ENCODE measurements at places on chromosomes 2 and 18.

DNA sequence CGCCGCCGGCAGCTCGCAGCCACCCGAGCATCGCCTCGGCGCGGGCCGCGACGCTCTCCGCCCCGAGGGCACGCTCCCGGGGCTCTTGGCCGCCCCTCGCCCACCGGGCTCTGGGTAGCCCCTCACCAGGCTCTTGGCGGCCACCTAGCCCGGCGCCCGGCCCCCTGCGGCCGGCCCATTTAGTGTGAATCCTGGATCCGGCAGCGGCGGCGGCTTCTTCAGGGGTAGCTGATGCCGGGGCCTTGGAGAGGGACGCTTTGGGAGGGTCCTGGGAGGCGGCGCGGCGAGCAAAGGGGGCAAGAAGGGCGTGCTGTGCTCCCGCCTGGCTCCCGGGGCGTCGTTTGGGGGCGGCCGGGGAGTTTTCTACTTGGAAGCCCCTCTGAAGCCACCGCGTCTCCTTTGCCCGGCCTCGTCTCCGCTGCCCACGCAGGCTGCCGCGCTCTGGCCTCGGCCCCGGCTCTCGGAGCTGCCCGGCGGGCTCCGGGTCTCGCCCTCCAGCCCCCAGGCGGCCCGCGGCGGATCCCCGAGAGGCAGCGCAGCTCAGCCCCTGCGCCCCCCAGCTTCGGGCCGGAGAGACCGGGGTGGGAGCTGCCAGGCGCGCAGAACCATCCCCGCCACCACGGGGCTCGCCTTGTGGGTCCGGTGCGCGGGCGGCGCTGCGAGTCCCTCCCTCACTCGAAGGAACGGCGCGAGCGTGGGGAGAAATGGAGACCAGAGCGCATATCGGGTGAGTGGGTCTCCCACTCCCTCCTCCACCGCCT, 509 bp downstream of the PIEZO2 start:
- no peak for DNase-seq

DNA sequence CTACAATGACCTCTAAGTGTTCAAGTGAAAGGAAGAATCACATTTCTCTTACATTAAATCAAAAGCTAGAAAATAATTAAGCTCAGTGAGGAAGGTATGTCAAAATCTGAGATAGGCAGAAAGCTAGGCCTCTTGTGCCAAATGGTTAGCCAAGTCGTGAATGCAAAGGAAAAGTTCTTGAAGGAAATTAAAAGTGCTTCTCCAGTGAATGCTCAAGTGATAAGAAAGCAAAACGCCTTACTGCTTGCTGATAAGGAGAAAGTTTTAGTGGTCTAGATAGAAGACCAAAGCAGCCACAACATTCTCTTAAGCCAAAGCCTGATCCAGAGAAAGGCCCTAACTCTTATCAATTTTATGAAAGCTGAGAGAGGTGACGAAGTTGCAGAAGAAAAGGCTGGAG, 932.3 kb upstream of the ACVR2A start:
- DNase-seq, result no peak

DNA sequence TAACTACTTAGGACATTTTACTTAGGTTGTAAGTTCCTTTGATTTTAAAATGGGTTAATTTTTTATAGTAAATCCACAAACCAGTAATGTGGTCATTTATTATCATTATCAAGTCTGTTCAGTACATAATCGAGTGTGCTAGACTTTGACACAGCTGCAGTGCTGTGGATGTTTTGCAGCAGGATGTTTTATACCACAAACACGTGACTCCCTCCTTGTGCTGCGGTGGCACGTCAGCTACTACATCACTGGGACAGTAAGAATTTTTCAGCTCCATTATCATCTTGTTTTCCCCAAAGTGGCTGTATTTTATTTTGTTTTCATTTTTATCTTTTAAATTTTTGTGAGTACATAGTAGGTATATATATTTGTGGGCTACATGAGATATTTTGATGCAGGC, 70.0 kb downstream of the ATP9B start:
- no peak for DNase-seq

DNA sequence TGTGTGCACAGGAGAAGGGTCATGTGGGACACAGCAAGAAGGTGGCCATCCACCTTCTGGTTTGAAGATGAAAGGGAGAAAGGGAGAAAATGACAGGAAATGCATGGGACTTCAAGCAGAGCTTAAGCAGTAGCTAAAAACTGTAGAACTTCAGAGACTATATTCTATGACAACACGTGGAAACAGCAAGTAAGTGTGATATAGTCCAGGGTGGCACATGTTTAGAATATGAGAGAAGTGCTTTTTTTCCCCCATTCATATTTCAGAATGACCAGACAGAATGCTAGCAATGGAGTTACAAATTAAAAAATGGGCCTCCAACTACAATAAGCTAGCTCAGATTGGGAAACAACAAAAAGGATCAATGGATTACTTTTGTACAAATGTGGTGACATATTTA, 1042.2 kb downstream of the TMEM182 start:
- DNase-seq, result no peak

GRCh38 chr18:39834636-39835035, 2120.4 kb upstream of the PIK3C3 start:
- no peak for DNase-seq

DNA sequence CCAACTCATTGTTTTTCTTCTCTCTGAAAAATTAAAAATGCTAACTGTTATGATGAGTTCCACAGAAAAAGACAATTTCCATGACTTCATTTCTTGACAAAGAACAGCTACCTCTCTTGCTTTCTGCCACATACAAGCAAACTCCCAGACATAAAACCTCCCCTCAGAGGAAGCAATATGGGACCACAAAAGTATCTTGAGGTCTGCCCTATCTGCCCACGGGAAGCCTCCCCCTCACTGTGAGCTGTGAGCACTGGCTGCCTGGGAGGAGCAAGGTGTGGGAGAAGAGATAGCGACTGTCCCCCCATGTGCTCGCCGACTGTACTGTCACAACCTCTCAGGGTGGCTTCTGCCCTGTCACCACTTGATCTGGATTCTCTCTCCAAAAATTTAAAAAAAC, 69.7 kb upstream of the NRP2 start:
- no peak for DNase-seq

GRCh38 chr2:18845854-18846445, 256.6 kb upstream of the NT5C1B start:
- DNase-seq, result no peak

DNA sequence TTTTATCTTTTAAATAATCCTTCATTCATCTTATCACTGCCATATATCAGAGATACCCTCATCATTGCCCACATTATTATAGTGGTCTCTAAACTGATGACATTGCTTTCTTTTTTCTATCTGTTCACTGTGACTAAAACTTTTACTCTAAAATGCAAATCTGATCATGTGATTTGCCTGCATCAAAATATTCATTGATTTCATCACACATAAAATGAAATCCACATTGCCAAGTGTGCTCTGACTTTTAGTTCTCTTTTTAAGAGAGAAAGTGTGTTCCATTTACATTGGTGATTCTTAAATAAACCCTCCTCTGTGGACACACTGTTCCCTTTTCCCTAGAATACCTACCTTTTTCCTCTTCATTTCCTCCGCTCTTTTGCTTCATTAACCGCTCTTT, 7.5 kb downstream of the REL start:
- no peak for DNase-seq

GRCh38 chr18:44672506-44672905, 8.2 kb upstream of the SETBP1 start:
- DNase-seq, result no peak

DNA sequence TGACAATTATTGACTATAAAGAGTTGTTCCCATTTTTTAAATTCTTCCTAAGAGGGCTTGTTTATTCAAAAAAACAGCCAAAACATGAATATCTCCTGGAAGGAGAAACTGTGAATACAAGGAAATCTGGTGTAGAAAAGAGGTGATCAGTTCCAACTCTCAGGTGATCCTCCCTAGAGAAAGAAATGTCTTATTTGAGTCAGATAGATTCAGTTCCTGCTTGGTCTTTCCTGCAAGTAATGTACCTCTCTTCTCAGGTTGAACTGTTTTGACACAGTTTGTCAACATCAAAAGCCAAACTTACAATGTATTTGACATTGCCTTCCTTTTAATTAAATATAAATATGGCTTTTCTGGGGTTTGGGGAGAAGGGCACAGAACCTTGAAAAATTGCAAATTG, 567.4 kb downstream of the ARHGAP15 start:
- DNase-seq, result no peak

- no peak for DNase-seq
Observed at GRCh38 chr18:65938592-65939372, 188.0 kb downstream of the CDH7 start.

DNA sequence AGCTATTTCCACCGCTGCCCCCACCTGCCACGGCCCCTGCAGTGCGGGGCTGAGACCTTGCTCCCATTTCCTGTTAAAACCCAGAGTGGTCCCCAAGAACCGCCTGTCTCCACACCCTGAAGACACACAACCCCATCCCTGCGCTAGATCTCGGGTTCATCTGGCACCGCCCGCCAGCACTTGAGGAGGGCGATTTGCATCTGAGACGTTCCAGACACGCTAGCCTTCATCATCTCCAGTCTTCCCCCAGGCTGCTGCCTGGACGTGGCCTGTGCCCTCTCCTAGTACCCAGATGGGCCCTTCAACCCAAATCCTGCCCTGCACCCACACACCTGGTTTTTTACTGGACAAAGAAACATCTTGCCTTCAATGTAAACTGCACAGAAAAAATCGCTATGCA, 49.8 kb downstream of the SLC66A2 start:
- no peak for DNase-seq

GRCh38 chr2:63058144-63058920, 7.7 kb downstream of the OTX1 start:
- DNase-seq, result no peak

GRCh38 chr2:101466426-101466825, 8.5 kb downstream of the RFX8 start:
- DNase-seq, result no peak

- peak; percentile 63 for DNase-seq
Observed at GRCh38 chr2:105114551-105114950, 76.7 kb downstream of the MRPS9 start.

- no peak for DNase-seq
Observed at GRCh38 chr18:22822841-22823508, 110.2 kb upstream of the RBBP8 start.

- DNase-seq, result no peak
Observed at GRCh38 chr2:223010641-223011040, 41.3 kb upstream of the KCNE4 start.

GRCh38 chr2:3641841-3642421, 16.1 kb upstream of the ALLC start:
- no peak for DNase-seq

DNA sequence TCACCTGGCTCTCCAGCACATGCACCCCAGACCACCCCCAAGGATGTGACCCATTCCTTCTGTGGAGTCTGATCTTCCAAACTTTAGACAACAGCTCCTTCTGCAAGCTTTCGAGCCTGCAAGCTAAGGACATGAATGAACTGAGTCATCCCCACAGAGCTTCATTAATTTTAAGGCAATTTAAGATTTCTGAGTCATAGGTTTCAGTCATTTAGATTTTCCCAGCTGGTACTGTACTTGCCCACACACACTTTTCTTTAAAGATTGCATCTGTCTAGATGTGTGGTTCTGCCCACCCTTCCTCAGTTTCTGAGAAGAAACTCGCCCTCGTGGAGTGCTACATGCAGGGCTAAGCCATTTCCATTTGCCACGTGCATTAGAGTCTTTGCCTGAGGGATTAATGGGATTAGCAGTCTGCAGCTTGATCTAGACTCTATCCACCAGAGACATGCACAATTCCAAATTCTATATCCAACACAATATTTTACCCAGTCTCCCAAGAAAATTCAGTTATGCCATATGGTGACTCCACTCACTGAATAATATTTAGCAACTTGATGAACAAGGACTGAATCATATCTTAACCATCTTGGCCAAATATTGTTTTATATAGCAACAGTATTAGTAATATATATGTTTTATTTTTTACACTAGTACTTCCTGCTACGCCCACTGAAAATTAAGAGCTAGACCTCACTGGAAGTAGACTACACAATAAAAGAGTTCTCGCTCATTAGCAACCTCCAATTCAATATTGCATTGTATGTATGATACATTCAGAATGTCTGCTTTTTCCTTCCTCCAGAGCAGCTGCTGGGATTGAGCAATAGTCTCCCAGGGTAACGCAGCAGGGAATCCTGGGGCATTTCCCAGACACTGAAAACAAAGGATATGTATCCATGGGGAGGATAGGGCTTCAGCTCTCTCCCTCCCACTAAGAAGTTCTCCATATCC, 14.3 kb upstream of the TRIB2 start:
- DNase-seq, result peak; percentile 22
